ENCODE measurements at places on chromosomes 16 and 17. TPM values are rescaled to one million over a fixed set of nuclear protein-coding genes. Genes with fewer than 3 reads are reported as not detected.

GRCh38 chr16:87376660-87377059 is 6.9 kb downstream of the FBXO31 start:
- no peak for DNase-seq

DNA sequence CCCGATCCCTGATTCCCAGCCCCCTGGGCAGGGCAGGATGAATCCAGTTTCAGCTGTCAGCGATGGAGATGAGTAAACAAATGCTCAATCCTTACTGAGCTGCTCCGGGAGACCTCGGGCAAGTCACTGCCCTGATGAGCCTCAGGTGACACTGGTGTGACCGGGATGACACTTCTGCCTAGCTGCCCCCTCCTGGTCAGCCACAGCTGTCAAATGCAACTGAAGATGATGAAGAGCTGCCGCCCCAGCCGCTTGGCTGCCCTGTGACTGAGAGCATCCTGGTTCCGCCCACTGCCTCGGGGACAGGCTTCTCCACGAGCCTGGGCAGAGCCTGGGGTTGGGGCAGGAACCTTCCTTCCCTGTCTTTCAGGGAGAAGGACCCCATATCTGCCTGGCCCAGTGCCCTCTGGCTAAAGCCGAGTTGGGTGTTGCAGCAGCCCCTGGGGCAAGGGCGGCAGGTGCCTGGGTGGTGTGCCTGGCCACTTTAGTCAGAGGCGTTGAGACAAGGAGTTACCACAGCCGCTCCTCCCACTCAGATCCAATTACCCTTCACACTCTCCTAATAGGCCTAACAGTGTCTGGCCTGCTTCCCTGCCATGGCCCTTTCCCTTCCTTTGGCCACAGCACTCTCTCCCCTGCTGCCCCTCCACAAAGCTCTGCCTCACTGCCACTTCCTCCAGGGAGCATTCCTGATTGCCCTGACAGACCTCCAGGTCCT is 5.5 kb downstream of the CCL17 start:
- no peak for DNase-seq

GRCh38 chr17:45246861-45247428 is 14.9 kb downstream of the SPATA32 start:
- DNase-seq: no peak

Gene MARVELD3
- 0.57 TPM for polyA plus RNA-seq

Gene EPX
- polyA plus RNA-seq: not detected

DNA sequence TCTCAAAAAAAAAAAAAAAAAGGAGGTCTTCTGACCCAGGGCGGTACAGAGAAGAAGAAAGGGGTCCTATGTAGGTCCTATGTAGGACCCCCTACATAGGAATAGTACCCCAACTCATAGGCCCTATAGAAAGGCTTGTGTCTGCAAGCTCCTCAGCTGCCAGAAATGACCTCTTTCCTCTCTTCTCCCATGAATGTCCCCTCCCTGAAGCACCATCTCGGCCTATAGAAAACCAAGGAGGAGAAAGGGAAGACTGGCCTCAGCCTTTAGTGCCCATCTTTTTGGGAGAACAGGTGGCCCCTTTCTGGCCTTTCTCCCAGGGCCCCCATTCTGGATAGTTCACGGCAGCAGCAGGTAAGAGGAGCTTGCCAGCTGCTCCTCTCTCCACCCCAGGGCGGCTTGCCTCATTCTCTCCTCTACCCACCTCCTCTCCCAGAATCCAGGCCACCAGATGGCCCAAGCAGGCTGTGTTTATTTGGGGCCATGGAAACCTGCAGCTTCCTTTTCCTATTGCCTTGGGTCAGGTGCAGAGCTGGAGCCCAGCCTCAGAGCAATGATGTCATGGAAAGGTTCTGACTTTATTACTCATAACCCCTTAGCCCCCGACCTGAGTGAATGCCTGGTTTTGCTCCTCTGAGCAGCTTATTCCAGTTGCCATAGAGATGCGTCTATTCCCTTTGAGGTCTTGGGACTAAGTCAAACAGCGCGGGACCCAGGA is 1.6 kb upstream of the MRPL58 start:
- no peak for DNase-seq

DNA sequence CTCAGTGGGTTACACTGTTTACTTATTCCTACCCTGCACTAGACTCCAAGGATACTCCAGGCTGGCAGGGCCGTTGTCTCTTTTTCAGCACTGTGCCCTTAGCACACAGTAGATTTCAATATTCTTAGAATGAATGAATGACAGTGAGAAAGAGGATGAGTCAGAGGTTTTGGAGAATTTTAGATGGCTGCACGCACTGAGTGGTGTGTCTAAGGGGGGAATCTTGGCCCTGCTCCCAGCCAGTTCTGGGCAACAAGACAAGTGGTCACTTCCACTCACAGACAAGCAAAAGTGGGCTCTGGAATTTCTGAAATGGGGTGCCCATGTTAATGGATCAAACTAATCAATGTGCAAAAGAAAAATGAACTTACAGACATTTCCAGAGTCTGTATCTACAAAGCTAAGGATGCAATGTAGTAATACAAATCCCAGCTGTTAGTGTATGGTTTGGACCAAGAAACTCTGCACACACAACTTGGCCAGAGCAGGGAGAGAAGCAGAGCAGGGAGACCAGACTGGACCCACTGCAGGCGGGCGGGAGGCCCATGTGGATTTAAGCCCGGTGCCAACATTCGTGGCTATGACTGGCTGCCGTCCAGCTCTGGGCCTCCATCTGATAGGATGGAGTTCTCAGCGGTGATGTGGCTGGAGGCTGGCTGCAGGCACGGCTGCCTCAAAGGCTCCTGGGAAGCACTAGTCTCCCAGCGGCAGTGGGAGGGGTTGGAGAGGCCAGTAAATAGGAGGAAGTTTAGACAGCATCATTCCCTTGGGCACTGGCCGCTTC is 95.6 kb upstream of the CDYL2 start:
- DNase-seq: no peak

DNA sequence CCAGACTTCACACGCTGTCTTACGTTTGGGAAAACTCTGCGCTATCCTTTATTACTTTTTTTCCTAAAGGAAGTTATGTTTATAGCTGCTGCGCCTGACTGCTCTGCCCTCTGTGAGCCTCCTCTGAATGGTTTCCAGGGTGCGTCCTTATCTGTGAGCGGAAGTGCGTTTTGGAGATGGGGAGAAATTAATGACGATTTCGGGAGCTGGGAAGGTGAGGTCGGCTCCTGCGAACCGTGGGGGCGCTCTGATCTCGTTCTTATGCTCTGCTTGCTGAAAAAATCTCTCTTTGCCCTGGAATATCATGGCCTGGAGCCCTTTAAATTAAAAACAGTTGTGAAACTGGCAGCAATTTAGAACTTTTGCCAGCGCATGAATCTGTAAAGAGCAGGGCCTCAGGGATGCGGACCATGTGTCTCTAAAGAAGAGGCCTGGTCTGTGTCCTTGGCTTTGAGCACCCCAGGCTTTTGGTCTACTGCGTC is 135.7 kb upstream of the ZFHX3 start:
- DNase-seq: no peak

DNA sequence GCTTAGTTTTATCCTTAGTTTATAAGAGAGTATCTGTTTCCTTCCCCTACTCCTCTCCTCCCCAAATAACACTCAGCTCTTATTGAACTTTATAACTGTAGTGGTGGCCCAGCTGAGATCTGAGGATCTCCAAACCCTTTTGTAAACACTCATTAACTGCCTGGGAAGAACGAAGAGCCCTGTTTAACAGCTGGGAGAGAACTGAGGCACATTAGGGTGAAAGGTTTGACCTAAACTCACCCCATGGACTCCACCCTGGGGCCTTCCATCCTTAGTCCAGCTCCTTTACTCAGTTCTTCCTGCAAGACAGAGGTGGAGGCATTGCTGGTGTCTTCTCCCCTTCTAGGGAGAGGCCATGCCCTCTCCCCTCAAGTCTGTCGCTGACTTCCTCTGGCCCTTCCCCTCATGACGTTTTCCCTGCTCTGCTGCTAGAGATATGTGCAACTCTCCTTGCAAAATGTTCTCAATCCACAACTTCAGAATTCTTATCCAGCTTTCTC is 1.2 kb upstream of the RARA start:
- no peak for DNase-seq

- DNase-seq: no peak
These were observed 495 bp downstream of the PARN start for GRCh38 chr16:14629612-14629918.

Gene WNT9B
- polyA plus RNA-seq: 0.48 TPM

Gene C16orf89
- 11.1 TPM for polyA plus RNA-seq

Gene INCA1
- polyA plus RNA-seq: 1.3 TPM

- no peak for DNase-seq
These were observed 2.3 kb downstream of the CCL4 start for GRCh38 chr17:36105781-36106492.

GRCh38 chr16:72948238-72948829 is 99.6 kb downstream of the ZFHX3 start:
- no peak for DNase-seq
